ENCODE measurements at places on chromosomes 6 and 20. TPM values are rescaled to one million over a fixed set of nuclear protein-coding genes. Genes with fewer than 3 reads are reported as not detected.
A peak's percentile ranks its signal among the peaks of the same experiment; 100 is the strongest.

Gene DNAH8
- total RNA-seq: 0.05 TPM

Gene RFX6
- not detected for total RNA-seq

Gene TUBE1
- 21.4 TPM for total RNA-seq

Gene HINT3
- 11.6 TPM for total RNA-seq

Gene VGLL2
- total RNA-seq: not detected

Gene GPR6
- total RNA-seq: not detected

Gene TPX2
- total RNA-seq: 5.4 TPM

Gene MARCKS
- total RNA-seq: not detected

Gene LRRN4
- not detected for total RNA-seq

Gene GJA1
- total RNA-seq: not detected

DNA sequence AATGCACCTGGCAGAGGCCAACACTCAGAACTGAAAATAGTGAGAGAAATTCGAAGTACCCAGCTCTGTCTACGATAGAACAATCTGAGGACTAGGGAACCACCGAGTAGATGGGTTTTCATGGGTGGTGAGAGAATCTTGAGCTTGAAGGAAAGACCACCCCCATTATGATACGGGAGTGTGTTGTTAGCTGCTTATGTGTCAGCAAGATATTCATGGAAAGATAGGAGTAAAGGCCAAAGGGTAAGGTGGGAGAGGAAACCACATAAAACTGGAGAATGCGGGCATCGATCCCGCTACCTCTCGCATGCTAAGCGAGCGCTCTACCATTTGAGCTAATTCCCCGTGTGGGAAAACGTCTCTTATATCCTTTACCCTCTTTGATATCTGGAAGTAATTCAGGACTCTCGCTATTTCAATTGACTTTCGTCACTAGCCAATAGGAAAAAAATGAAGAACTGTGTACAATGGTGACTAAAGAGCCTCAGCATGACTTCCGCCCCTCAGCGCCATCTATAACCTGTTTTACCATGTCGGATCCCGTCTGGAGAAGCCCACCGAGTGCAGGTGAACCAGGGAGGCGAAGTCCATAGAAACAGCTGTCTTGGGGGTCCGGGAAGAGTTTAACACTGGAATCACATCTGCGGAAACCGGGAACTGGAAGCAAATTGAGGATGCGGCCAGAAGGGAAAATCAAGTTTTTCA lies 25.0 kb upstream of the ABT1 start:
- DNase-seq: no peak

GRCh38 chr6:35754452-35755277 lies 17.8 kb downstream of the ARMC12 start:
- no peak for DNase-seq

DNA sequence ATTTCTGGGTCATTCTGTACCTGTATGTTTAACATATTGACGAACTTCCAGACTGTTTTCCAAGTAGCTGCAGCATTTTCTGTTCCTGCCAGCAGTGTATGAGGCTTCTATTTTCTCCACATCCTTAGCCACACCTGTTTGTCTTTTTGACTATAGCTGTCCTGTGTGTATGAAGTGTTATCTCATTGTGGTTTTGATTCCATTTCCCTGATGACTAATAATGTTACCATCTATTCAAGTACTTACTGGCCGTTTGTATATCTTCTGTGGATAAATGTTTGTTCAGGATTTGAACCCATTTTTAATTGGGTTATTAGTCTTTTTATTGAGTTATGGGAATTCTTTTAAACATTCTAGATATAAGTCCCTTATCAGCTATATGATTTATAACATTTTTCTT lies 95.2 kb downstream of the JAG1 start:
- DNase-seq: no peak

DNA sequence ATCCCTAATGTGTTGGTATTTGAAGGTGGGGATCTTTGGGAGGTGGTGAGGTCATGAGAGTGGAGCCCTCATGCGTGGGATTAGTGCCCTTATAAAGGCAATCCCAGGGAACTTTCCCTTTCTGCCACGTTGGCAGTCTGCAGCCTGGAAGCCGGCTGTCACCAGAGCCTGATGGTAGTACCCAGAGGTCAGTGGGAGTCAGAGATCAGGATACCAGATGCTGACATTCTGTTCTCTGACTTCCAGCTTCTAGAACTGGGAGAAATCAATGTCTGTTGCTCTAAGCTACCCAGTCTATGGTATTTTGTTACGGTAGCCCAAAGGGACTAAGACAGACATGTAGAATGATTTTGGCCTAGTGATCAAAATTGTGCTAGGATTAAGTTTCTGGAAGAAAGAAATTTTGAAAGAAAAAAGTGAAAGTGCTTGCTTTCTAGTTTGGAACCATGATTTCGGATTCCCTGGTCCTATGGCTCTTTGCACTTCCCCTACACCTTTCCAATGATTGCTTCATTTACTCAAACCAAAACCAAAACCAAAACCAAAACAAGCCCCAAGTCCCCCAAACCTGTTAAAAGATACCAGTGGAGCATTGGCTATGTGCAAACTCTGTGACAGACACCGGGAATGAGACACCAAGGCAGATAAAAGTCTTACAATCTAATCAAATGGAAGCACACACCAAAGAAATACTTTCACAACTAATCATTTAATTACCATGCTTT lies 173.7 kb upstream of the ZNF217 start:
- no peak for DNase-seq

- no peak for DNase-seq
Observed at GRCh38 chr6:138563650-138564049, 64.4 kb upstream of the NHSL1 start.

GRCh38 chr6:120854583-120854982 lies 479.7 kb downstream of the TBC1D32 start:
- DNase-seq: no peak

DNA sequence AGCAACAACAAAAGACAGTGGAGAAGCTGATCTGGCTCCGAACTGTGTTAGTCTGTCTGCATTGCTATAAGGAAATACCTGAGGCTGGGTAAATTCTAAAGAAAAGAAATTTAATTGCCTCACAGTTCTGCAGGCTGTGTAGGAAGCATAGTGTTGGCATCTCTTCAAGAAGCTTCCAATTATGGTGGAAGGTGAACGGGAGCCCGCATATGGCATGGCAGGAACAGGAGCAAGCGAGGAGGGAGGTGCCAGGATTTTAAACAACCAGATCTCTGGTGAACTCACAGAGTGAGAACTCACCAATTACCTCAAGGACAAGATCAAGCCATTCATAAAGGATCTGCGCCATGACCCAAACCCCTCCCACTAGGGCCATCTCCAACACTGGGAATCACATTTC lies 293.5 kb downstream of the SMOC2 start:
- DNase-seq: no peak

DNA sequence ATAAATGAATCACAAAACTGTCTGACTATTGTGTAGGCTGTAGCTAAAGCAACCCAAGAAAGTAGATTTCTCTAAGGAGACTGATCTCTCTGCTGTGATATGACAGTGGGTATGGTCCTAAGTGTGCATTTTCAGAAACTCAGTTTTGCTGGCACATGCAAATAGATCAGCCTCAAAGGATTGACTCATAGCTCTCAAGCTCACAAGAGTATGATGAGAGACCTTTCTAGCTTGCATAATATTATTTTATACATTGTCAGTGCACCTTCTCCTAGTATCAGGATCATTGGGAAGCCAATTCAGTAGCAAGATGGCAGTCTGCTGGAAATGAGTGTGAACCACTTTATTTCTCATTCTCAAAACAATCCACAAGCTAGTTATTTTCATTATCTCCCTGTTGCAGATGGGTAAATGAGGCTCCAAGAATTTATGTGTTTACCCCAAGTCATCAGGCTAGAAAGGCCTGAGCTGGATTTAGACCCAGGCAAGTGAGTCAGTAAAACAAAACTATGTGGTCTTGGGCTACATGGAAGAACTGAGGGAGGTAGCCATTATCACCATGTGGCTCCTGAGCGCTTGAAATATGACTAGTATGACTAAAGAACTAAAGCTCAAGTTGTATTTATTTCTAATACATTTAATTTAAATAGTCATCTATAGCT lies 27.9 kb upstream of the PLCB4 start:
- no peak for DNase-seq

GRCh38 chr6:153001767-153002612 lies 519 bp downstream of the MTRF1L start:
- no peak for DNase-seq

DNA sequence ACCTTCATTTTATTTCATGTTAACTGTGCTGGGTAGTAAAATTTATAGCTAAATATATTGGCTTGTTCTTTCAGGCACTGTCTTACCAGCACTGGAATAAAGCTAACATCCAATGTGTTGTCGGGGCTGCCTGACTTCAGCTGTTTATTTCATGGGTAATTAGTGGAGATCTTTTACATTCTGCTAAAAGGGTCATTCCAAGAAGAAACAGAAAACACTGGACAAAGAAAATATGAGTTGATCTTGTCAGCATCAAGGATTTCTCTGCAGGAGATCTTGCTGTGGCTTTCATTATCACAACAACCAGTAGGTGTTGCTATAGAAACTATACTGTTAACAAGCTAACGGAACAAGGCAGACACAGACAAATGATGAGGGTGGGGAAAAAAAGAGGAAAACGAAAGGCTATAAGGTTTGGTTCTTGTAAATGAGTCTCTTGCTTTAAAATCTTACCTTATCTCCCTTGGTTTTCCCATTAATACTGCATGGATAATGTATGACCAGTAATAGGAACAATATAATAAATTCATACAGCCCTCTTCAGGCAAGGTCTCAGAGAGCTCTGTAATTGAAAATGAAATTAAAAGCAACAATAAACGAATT lies 206.8 kb downstream of the SIM1 start:
- DNase-seq: peak; percentile 7

GRCh38 chr20:22546344-22546743 lies 38.0 kb downstream of the FOXA2 start:
- DNase-seq: no peak

DNA sequence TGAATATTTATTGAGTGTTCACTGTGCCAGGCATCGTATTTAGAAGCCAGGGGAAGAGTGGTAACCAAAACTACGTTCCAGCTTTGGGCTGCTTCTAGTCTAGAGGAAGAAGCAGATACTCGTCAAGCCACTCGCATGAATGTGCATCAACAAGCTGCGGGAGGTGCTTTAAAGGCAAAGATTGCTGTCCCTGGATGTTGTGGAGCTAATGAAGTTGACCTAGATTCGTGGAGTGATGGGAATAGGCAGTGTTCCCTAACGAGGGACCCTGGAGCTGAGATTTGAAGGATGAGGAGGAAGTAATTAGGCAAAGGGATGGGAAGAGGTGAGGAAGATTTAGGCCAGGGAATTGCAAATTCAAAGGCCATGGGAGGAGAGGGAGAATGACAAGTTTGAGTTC lies 118.9 kb downstream of the TMEM170B start:
- DNase-seq: no peak

- no peak for DNase-seq
Observed at GRCh38 chr6:137236581-137237355, 17.6 kb upstream of the IFNGR1 start.

DNA sequence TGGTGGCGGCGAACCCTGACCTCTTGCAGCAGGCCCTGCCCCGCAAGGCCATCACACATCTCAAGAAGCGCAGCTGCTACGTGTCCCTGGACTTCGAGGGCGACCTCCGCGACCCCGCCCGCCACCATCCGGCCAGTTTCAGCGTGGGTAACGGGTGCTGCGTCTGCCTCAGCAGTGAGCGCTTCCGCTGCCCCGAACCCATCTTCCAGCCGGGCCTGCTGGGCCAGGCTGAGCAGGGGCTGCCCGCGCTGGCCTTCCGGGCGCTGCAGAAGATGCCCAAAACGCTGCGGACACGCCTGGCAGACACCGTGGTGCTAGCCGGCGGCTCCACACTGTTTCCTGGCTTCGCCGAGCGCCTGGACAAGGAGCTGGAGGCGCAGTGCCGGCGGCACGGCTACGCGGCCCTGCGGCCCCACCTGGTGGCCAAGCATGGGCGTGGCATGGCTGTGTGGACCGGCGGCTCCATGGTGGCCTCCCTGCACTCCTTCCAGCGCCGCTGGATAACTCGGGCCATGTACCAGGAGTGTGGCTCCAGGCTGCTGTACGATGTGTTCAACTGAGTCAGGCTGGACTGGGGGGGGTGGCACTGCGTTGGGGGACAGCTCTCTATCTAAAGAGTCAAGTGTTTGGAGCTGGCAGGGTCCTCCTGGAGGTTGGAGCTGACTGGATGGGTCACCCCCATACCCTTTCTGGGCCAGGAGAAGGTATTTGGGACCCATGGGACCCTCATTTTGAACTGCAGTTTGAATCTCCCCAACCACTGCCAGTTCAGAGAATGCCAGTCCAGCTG lies 1.1 kb downstream of the ACTL10 start:
- peak; percentile 83 for DNase-seq

DNA sequence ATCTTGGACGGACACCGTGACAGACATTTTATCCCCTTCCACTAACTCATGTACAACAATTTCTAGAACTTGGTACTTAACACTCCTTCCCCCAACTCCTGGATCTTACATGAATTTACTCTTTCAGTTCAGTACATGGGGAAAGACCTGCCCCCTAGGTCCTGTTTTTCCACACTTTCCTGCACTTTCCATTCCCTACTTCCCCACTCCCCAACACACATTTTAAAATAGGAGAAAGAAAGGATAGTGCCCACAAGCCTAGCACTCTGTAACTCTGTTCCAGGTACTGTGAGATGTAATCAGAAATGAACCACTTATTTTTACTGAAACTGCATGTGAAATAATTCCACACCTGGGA lies 1.3 kb downstream of the ADGRG6 start:
- no peak for DNase-seq

DNA sequence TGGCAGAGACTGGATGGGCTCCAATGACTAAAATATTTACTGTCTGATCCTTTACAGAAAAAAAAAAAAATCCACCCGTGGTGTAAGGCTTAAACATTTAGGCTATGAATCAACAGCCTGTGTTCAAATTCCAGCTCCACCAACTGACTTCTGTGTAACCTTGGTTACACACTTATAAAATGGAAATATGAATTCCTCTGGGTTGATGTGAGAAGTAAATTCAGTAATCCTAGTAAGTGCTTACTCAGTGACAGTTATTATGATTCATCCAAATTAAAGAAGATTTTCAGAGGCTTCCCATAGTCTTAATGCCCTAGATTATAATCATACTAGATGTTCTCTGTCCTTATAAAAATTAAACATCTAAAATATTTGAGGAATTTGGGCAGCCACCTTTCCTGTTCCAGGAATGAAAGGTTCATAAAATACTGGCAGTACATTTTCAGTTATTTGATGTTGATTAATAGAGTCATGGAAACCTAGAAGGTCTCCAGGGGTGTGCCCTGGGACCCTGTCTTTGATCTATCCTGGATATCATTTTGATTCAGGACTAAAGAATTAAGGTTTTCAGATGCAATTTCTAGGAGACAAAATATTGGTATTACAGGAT lies 180.3 kb upstream of the ZNF217 start:
- no peak for DNase-seq

DNA sequence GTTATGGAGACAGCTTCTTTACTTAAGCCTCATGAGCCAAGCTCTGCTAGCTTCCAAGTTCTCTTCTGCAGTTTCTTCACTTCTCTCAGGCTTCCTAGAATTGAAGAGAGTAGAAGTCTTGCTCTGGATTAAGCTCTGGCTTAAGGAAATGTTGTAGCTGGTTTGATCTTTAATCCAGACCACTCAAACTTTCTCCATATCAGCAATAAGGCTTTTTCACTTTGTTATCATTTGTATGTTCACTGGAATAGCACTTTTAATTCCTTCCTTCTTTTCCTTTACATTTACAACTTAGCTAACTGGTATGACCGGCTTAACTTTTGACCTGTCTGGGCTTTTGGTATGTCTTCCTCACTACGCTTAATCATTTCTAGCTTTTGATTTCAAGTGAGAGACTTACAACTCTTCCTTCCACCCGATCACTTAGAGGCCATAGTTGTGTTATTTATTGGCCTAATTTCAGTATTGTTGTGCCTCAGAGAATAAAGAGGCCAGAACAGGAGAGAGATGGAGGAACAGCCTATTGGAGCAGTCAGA lies 236.6 kb upstream of the BMP2 start:
- DNase-seq: no peak

- DNase-seq: no peak
Observed at GRCh38 chr6:168216117-168216516, 103.5 kb downstream of the DACT2 start.

Measured in CD4-positive, CD25-positive, alpha-beta regulatory T cell (primary cell).